ENCODE measurements at places on chromosomes 4 and X. TPM values are rescaled to one million over a fixed set of nuclear protein-coding genes. Genes with fewer than 3 reads are reported as not detected.

DNA sequence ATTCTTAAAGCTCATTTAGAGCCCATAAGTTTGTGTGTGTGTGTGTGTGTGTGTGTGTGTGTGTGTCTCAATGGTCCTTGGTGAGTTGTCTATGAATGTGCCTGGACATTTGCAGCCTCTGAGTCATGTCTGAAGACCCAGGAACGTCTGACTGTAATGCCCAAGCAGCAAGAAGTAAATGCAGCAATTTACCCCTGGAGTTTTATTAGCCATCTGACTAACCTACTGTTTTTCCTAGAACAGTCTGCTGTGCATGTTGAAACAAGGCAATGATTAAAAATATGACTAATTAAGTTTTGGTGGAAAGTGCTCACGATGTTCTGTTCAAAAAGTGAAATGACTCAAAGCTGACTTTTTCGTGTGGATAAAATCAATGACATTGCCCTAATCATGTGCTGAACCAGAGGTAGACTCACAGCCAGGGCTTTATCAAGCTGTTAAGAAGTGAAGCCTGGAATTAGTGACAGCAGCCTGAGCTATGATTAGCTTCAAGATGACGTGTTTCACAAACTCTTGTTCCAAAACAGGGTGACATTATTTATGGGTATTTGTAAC lies 201.6 kb downstream of the CPE start:
- DNase-seq, result no peak

DNA sequence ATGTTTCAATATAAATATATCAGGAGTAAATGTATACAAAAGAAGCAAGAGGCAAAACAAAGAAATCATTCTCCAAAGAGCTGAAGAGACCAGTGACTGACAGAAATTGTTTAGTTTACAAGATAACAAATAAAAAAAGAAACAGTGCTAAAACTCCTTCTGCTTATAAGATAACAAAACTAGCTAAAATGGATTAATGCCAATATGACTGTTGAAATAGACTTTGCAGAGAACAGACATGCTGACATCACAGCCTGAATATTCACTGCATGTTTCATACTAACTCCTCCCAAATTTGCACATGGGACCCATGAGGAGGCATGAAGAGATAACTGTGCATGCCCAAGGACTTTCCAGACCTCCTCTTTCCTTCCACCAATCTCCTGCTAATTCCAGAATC lies 6.2 kb upstream of the GABRA4 start:
- no peak for DNase-seq

DNA sequence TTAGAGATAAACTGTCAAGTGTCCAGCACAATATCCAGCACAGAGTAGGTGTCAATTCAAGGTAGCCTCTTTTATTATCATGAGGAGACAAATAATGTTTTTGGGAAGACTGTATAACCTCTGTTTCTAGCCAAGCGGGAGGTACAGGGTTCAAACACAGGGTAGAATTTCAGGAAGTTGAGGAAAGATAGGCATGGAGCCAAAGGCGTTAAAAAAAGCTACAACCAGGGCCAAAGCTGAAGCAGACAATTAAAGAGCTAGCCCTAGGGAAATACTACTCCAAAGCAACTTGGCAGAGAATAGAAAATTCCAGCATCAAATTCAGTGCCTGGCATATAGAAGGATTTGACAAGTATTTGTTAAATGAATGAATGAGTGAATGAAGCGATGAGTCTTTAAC lies 40.0 kb upstream of the CASK start:
- no peak for DNase-seq

The ETDA gene
- not detected for total RNA-seq

The LSM6 gene
- 59.6 TPM for total RNA-seq

DNA sequence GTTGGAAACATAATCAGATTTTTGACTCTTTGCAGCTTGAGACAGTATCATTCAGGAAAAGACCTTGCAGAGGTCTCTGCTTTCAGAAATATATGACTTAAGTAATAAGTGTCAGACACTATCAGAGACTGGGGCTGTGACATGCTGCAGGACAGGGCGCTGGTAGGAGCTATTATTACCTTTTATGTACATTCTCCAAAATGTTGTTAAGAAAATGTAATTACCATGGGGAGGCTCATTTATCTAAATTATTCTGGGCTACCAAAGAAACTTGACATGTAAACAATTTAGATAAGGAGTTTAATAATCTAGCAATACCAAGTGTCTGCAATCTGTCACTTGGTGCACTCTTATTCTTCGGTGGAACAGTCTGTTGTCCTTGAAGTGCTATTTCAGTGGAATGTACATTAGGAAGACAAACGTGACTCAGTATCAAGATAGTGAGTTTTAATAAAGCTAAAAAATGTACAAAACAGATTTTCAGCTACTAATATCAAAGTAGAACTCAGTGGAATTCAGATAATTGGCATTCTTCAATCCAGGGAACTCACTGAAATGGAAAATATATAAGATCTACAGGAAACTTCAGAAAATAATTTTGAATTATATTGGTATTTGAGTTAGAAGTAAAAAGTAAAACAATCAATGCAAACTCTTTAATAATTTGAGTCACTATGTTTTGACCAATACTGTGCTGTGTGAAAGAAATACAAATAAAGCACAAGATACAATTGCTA lies 214.5 kb downstream of the KCNIP4 start:
- no peak for DNase-seq

DNA sequence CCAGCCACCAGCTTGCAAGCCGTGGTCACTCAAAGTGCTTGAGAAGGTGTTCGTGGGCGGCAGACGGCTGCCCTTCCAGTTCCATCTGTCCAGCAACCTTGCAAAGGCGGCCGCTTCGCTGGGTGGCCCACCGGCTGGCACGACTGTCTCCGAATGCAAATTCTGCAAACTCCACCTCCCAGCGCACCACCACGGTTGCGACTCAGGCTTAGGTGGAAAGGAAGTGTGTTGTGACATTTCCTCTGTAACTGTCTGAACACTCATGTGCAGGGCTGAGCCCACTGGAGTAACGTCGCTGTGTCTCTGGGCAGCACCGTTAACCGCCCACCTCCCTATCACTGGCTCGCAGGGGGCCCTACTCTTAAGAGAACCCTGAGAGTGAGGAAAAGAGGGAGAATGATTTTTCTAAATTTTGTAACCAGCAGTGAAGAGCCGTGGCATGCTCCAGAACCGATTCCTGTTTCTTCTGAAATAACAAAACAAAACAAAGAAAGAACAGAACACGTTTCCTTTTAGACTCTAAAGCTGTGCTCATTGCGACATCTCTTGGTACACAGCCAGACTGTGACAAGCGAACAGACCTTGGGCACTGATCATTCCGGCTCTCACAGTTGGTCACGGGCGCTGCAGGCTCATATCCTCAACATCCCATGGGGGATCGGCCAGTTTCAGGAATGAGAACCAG lies at the start of gene P2RY8:
TSS of gene P2RY8 (minus strand) at position 155 of the 685 bp plus-strand sequence. CDS start 70,627 bp downstream, outside the sequence.
- no peak for DNase-seq

- DNase-seq, result no peak
Measured at GRCh38 chrX:17680732-17681413, 56.4 kb upstream of the SCML1 start.

DNA sequence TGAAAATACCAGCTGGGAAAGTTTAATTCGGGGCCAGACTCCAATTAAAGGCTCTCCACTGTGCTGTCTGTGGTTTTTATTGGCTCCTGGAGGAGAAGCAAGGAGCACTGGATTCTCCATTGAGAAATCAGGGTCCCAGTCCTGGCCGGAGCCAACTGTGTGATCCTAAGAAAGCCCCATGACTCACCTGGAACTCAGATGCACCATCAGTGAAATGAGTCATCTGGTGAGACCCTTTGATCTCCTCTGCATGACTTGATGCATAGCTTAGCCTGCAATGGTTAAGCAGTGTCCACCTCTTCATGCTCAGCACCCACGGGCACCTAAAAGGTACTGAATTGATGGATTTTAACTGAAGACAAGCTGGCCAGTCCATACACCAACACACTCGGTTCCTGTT lies 119.2 kb upstream of the VCX3B start:
- no peak for DNase-seq

GRCh38 chr4:118682928-118683327 lies 2.3 kb upstream of the METTL14 start:
- peak; percentile 50 for DNase-seq

- DNase-seq, result no peak
Measured at GRCh38 chr4:107665001-107665400, 55.0 kb downstream of the PAPSS1 start.

The POU3F4 gene
- 0.09 TPM for total RNA-seq

GRCh38 chr4:89617317-89617716 lies 219.6 kb downstream of the SNCA start:
- DNase-seq, result no peak

- peak; percentile 84 for DNase-seq
Measured at GRCh38 chrX:43557792-43558191, 98.3 kb upstream of the MAOA start.

Measured in endodermal cell (in vitro differentiated cells).